ENCODE measurements at places on chromosomes 2 and 18. TPM values are rescaled to one million over a fixed set of nuclear protein-coding genes. Genes with fewer than 3 reads are reported as not detected.

- no peak for DNase-seq
Observed at GRCh38 chr2:728165-728564, 51.0 kb upstream of the TMEM18 start.

Gene POTEF
- polyA plus RNA-seq, result 0.18 TPM

DNA sequence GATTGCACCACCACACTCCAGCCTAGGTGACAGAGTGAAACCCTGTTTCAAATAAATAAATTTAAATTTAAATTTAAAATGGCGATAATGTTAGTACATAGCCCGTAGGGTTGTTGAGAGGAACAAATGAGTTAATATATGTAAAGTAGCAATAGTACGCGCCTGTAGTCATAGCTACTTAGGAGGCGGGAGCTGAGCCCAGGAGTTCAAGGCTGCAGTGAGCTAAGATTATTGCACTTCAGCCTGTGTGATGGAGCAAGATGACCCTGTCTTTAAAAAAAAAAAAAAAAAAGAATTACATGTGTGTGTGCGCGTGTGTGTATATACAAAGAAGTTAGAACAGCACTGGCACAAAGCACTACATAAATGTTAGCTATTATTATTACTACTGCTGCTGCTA is 117.4 kb upstream of the ARL5A start:
- DNase-seq, result no peak

Gene IL36RN
- polyA plus RNA-seq, result not detected

Gene IL1RL2
- polyA plus RNA-seq, result 1.2 TPM

GRCh38 chr2:4898706-4899105 is 793.5 kb upstream of the SOX11 start:
- DNase-seq, result no peak

- no peak for DNase-seq
Observed at GRCh38 chr2:232042911-232043574, 81.5 kb downstream of the DIS3L2 start.

DNA sequence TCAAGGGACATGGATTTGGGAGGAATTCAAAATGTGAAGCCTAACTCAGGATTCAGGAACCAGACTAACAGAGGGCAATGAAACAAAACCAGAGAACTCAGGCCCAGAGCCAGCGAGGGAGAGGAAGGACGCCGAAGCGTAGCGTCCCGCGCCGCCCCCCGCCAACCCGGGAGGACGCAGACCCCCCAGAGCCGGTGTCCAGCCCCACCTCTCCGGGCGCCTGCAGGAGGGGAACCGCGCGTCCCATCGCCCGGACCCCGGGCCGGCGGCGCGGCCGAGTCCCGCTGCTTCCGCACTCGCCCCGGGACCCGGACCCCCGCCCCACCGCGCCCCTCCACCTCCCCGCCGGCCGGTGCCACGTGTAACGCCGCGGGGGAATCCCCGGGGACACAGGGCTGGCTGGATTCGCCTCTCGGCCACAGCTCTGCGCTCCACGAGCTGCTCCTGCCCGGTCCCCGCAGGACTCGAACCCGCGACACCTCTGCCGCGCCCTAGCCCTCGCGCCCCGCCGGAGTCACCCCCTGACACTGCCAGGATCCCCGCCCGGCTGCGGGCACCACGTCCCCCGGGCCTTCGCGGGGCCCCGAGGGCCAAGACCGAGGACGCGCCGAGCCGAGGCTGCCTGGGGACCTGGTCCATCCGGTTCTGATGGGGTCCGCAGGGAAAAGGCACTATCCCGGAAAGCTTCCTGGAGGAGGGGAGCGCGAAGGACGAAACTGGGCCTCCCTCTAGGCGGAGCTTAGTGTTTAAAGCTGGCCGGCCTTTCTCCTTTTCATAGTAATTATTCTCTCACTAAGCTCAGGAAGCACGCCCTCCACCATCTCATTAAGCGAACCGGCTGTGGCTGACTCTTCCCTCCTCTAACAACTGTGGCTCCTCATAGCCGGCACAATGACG is 40.4 kb upstream of the FAM124B start:
- DNase-seq, result no peak

DNA sequence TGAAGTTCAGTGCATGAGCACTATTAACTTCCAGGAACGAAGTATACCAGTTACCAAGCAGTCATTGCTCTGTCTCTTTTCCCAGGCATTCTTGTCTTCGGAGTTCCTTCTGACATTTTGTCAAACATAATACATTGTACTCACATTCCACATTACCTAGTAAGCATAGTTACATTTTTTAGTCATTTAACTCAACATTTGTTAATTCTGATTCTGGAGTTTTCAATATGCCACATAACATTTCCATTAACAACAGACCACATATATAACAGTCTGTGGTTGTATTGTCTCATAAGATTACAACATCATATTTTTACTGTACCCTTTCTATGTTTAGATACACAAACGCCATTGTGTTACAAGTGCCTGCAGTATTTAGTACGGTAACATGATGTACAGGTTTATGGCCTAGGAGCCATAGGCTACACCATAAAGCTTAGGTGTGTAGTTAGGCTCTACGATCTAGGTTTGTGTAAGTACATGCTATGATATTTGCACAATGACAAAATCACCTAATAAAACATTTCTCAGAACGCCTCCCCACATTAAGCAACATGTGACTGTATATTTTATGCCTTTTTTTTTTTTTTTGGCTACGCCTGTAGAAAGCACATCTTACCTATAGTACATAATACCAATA is 187.1 kb downstream of the DYM start:
- no peak for DNase-seq

GRCh38 chr2:118319271-118319684 is 231.0 kb downstream of the INSIG2 start:
- DNase-seq, result no peak

Gene ST3GAL5
- polyA plus RNA-seq, result 102 TPM

Gene GPAT2
- 4.5 TPM for polyA plus RNA-seq

DNA sequence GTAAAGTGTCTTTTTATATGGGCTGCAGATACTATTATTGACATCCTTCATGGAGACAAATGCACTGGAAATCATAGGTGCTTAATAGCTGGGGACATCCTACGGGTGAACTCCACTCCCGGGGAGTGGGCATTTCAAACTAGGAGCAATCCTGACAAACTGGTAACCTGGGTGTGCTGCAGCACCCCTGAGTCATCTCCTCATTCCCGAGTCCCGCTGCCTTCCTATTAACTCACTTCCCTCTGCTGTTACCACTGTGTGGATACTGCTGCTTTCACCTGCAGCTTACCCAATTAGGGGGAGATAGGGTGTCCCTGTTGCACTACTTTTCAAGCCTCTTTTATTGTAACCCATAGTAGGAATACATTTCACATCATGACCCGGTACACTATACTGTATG is 134.2 kb downstream of the RAPGEF4 start:
- DNase-seq, result no peak

DNA sequence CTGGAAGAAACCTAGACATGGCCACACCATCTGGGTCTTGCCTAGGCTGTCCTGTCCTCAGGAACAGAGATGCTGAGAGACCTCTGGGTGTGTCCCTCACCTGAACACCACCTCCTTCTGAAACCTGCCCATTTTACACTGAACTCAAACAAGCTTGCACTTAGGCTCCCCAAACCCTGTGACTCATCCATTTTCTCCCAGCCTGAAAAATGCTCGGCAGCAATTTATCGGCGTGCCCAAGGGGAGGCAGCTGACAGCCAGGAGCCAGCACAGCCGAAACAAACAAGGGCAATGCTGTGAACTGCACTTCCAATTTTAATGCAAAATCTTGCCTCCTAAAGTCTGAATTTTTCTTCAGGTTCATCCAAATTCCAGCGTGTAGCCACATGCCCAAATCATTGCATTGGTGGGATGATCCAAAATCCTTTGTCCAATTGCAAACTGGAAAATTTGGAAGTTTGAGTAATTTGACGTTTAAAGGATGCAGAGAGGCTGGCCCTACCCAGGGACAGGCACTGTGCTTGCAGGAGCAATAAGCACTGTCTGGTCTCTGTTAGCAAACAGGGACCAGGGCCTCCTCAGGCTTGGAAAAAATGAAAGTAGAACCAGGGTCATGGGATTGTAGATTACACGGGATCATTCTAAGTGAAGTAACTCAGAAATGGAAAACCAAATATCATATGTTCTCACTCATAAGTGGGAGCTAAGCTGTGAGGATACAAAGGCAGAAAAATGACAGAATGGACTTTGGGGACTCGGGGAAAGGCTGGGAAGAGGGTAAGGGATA is 67.7 kb downstream of the GALNT14 start:
- DNase-seq, result no peak

DNA sequence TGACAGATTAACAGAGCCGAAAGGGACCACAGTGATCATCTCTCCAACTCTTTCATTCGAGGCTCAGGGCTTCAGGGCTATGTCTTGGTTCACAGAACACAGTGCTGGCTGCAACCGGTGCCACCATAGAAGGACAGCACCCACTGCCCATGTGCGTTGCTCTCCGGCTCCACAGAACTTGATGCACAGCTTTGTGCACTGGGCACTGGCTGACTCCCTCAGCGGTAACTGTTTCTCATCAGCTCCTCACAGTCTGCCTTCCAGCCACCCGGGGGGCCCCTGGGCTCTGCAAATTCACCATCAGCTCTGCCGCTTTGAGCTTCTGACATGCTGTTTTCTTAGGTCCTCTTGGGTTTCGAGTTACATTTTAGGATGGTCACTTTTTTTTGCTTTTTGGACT is 124.3 kb upstream of the RAB12 start:
- DNase-seq, result no peak

Gene CTLA4
- 0.21 TPM for polyA plus RNA-seq
